ENCODE measurements at places on chromosomes 7 and 10. TPM values are rescaled to one million over a fixed set of nuclear protein-coding genes. Genes with fewer than 3 reads are reported as not detected.

DNA sequence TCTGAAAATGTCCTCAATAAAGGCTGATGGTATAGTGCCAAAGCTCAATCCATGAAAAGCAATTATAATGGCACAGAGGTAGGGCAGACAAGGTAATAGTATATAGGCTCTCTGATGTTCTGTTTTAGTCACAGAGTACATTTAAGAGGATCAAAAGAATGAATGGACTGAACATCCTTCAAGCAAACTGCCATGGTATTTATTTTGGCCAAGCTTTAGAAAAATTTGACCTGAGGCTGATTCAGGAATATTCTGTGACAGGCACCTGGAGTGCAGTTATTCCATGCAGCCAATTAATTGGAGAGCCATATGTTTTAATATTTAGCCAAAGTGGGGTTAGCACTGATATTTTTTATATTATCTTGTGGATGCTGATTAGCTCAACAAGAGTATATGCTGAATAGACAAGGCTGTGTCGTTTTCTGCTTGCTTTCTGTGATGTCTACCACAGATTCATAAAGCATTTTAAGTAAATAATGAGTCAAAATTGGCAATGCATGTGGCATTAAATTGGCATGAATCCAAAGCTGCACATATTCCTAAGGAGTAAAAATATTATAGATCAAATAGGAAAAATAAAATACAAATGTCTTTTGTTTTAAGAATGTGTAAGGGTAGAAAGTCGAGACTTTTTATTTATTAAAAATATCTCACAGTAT lies 177.4 kb downstream of the PCLO start:
- no peak for ATAC-seq

DNA sequence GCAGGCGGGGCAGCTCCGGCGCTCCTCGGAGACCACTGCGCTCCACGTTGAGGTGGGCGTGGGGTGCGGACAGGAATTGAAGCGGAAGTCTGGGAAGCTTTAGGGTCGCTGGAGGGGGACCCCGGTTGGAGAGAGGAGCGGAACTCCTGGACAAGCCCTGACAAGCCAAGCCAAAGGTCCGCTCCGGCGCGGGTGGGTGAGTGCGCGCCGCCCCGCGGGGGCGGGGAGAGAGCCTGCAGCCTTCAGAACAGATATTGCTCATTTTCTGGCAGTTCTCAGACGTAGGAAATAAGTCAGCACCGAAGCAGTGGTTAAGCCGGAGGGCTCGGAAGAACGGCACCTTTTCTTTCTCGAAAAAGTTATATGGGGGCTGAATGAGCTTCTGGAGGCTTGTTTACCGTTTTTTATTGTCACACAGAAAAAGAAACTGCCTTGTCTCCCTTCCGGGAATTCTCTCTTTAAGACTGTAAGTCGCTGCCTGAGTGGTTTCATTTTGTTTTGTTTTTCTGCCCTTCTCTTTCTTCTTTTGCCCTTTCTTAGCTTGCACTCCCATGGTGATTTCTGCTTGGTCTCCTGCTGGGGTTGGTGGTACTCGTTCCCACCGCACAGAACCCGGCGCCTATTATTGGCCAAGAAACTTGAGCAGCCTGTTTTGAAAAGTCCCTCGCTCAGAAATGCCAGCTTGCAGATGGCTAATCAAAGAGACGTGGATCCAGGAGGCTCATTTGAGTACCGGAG lies 732 bp downstream of the FAS start:
- peak; percentile 75 for ATAC-seq

The GLI3 gene
- 15.0 TPM for total RNA-seq

The ERVW-1 gene
- not detected for total RNA-seq

GRCh38 chr10:100738055-100738827 lies 7.1 kb upstream of the PAX2 start:
- no peak for ATAC-seq

DNA sequence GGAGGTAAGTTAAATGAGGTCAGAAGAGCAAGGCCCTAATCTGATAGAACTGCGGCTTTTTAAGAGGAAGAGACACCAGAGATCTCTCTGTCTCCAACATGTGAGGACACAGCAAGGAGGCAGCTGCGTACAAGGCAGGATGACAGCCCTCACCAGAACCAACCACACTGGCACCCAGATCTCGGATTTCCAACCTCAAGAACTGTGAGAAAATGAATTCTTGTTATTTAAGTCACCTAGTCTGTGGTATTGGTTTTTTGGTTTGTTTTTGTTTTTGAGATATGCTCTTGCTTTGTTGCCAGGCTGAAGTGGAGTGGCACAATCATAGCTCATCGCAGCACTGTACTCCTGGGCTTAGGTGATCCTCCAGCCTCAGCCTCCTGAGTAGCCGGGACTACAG lies 127.2 kb downstream of the DLG5 start:
- no peak for ATAC-seq

DNA sequence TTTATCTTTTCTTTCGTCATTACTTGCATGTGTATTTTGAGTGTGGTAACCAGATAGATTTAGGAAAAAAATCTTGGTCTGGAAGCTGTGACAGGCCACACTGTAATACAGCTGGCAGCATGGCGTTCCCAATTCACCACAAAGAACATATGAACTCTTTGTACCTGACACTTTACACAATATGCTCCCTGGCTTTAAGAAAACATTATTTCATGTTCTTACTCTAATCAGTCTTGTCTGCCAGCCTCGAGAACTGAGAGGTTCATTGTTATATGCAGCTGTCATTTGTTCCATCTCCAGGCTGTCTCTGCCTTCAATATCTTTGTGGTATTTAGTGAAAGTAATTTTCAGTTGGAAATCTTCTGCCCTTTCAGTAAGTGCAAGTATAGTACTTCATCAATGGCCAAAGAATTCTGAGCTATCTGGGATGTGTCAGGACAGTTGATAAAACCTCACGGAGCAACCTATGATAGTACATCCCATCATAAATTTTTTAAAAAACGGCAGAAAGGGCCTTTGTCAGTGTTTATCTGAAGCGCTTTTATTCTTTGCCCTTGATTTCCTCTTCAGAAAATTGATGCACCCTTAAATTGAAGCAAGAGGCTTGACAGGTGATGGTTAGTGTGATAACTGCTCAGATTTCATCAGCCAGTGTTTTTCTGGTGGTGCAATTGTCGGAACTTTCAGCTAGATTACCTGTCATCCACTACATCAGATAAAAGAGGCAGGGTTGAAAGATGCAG lies 146.3 kb upstream of the SP8 start:
- ATAC-seq, result no peak

- ATAC-seq, result peak; percentile 71
Measured at GRCh38 chr10:100730725-100731406, 14.5 kb upstream of the PAX2 start.

DNA sequence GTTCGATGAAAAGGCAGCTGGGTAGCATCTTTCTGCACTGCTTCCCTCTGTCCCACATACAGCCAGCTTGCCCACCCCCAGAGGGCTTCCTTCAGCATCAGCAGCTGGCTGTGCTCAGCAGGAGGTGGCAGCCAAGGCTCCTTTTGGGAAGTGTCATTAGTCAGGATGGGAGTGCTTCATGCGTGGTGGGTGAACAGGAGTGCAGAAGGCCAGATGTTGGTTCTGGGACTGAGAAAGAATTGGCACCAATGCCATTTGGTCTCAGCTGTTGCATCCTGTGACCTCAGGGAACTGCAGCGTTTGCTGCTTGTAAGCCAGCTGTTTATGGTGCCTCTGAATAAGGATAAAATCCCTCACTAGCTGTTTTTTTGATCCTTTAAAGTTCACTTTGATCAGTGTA lies 131.1 kb upstream of the SORCS3 start:
- ATAC-seq, result no peak

- peak; percentile 69 for ATAC-seq
Measured at GRCh38 chr10:71838264-71839211, 12.5 kb downstream of the PSAP start.

DNA sequence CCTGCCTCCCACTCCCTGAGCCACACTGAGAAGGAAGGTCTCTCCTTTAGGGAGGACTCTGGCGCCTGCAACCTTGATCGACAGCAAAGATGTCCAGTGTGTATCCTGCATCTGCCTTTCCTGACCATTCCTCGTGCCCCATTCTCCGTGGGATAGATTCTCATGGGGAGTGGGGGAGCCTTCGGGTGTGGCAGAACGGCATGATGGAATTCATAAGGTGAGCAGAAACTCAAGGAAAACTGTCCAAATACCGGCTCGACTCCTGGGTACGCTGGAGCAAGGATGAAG lies 636 bp upstream of the RARRES2 start:
- no peak for ATAC-seq

GRCh38 chr7:17589671-17590070 lies 291.2 kb downstream of the AHR start:
- no peak for ATAC-seq

- no peak for ATAC-seq
Measured at GRCh38 chr7:66267249-66267648, 62.1 kb downstream of the TPST1 start.

The TSPAN15 gene
- total RNA-seq, result 3.4 TPM

The CNOT4 gene
- total RNA-seq, result 15.9 TPM

DNA sequence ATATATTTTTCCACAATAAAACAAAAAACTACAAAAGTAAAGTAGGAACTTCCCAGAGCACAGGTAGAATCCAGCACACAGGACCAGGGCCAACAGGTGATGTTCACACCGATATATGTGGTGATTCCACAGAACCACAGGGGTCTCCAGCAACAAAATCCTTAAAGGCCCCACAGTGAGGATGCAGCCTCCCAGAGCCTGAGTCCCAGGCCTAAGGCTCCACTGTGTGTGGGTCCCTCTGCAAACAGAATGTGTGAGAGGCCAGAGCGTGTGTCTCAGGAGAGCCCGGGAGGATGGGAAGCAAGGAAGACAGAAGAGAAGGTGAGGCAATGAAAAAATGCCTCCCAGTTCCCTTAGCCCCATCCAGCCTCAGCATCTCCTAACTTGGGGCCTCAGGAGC lies 173.9 kb downstream of the GRID1 start:
- no peak for ATAC-seq

DNA sequence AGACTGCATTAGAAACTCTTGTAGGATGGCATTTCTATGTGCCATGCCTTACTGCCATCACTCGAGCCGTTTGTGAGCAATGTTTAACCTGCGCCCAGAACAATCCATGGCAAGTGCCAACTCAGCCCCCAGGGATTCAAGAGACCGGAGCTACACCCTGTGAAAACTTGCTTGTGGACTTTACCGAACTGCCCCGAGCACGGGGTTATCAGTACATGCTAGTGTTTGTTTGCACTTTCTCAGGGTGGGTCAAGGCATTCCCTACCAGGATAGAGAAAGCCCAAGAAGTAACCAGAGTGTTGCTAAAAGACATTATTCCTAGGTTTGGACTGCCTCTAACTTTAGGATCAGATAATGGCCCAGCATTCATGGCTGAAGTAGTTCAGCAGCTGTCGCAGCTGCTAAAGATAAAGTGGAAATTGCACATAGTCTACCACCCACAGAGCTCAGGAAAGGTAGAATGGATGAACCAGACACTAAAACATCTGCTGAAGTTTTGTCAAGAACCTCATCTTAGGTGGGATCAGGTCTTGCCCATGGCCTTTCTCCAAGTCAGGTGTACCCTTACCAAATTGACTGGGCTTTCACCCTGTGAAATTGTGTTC lies 8.9 kb upstream of the CYREN start:
- peak; percentile 52 for ATAC-seq

The GBX1 gene
- not detected for total RNA-seq

GRCh38 chr7:143361552-143362130 lies 872 bp downstream of the FAM131B start:
- no peak for ATAC-seq

Data from esophagus mucosa (tissue), 1 donor.